ENCODE measurements at places on chromosomes 3 and 15.
A peak's percentile ranks its signal among the peaks of the same experiment; 100 is the strongest.

DNA sequence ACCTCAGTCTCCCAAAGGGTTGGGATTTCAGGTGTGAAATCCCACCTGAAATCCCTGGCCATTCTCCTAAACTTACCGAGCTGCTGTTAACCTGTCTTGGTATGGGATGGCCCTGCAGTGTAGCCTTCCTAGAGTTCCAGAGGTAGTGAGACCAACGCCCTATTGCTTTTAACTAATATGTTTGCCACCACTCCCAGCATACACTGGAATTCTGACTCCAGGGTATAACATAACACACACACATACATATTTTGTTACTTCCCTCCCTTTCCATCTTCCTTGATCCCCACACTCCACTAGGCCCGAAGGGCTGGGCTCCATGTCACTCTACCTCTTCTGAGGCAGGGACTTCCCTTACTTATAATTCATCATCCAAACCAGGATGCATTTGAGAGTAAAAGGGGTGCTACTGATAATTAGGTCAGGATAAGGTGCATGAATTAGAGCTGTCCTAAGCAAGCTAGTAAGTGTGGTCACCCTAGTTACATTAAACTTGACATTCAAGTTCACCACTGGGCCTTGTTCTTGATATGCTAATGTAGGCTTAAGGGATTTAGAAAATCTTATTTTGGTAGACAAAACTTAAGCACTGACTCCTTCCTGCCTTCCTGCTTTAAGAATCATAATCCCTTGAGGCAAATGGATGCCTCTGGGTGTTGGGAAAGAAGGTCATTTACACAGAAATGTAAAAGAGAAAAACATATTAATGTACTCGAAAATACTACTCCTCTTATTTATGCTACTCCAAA, 317.6 kb downstream of the MAGI1 start:
- DNase-seq, result no peak

- no peak for DNase-seq
These were observed 114.6 kb upstream of the GALNT15 start for GRCh38 chr3:16059711-16060357.

DNA sequence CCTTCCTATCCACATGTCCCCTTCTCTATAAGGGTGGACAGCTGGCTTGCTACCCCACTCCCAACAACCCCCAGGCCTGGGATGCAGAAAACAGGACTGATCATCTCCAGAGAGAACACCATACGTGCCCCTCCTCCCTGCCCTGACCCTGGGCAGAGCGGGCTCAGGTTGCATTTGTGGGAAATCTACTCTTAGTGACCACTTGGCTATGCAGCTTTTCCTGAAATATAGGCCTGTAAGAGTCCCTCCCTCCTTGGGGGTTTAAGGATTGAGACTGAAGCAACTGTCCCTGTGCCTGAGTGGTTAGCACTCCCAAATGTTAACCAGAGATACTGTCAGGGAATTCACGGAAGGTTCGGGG, 11.7 kb downstream of the SH2D7 start:
- no peak for DNase-seq

DNA sequence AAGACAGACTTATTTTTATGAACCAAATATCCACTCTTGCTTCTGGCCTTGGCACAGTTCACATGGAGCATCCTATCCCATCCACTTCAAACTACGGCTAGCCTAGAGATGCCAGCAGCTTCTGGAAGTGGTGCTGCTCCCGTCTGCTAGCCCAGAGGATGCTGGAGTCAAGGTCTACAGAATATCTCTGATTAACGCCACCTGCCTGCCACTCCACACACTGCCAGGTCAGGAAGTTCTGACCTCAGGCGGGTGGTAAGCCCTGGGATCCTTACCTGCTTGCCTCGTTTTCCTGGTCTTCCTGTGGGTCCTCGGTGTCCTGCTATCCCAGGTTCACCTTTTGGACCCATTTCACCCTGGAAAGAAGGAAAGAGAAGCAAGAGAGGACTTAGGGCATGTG, 42.9 kb downstream of the EAF1 start:
- no peak for DNase-seq

DNA sequence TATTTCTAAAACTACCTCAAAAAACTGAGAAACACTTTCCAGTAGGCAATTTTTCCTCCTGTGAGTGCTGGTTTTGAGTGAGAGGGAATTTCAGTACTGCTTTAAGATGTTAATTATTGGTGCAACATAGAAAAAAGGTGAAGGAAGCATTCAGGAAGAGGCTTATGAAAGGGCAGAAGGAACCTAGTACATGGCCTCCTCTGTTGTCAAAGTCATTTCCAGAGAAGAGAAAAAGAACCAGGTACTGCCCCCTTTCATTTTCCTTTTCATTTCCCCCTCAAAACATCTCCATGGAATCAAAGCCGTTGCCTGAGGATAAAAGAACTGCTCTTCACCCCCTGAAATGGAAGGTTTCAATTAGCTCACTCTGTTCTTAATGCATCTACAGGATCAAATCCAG, 19.8 kb downstream of the RARRES1 start:
- no peak for DNase-seq

DNA sequence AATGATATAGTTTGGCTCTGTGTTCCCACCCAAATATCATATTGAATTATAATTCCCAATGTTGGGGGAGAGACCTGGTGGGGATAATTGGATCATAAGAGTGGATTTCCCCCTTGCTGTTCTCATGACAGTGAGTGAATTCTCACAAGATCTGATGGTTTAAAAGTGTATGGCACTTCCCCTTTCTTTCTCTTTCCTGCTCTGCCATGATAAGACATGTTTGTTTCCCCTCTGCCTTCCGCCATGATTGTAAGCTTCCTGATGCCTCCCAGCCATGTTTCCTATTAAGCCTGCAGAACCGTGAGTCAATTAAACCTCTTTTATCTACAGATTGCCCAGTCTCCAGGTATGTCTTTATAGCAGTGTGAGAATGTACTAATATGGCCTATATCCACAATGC, 126.7 kb upstream of the GMNC start:
- DNase-seq, result no peak

DNA sequence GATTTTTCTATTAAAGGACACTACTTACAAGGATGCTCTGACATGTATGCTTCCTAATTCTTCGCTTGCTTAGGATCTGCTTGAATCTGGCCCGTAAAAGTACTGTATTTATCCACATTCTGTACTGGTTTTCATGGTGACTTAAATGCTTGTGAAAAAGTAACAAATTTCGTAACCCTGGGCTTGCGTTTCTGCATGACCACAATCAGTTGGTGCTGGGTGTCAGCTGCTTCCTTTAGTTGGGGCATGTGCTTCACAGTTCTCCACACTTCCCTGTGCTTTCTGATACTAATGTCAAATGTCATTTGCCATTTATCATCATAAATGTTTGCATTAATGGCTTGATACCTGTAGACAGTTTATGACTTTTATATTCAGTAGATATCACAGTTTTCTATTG, 218.4 kb upstream of the MLF1 start:
- no peak for DNase-seq

DNA sequence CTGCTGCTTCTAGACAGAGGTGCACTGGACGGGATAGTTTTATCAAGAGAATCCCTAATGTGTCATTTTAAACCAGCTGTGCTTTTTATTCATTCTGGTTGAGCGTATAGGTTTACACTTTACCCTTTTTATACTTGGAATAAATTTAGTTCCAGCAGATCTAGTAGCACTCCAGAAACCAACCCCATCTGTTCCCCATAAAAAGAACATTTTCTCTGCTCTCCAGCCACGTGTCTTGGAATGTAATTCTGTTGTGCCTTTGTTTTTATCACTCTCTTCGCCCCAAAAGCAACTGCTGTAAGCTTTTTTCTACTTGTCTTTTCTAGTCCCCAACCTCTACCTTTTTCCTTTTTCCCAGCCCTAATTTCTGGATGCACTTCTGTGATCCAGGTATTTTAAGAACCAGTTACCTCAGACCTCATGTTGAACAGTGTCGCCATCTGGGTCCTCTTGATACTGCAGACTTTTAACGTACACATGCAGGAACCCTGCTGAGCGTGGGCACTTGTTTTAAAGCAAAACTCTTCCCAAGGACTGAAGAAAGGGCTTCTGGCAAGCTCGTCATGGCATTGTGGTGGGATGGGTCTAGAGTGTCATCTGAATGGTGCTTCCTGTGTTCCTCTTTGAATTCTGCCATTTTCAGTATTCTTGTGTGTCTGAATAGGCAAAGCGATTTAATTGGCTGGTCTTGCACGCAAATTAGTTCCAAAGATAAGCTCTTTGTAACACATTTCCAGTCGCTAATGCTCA, 5.7 kb upstream of the EXOG start:
- DNase-seq, result no peak

DNA sequence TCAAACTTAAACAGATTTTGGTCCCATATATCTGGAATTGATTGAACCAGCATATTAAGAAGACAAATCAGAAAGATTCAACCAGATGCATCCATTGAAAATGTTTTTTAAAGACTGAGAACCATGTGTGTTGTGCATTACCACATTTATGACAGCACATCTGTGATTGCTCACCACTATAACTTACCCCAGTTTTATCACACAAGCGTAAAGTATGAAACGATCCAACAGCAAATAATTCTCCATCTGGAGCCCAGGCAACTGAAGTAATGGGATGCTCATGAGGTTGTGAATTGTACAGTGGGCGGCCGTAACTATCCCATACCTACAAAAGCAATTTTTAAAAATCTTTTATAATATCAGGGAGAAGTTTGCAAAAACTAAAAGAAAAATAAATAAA, 43.2 kb downstream of the IFT80 start:
- DNase-seq, result peak; percentile 3

- DNase-seq, result no peak
These were observed 61.5 kb downstream of the IQSEC1 start for GRCh38 chr3:13011573-13012220.

- DNase-seq, result no peak
These were observed 403.0 kb upstream of the ONECUT1 start for GRCh38 chr15:53193149-53193548.

GRCh38 chr3:61771976-61772375, 210.6 kb downstream of the PTPRG start:
- no peak for DNase-seq

- no peak for DNase-seq
These were observed 29.0 kb upstream of the TIMP4 start for GRCh38 chr3:12187448-12188327.

- no peak for DNase-seq
These were observed 196.4 kb downstream of the UACA start for GRCh38 chr15:70566989-70567388.

GRCh38 chr3:178195824-178196223, 340.4 kb upstream of the KCNMB2 start:
- DNase-seq, result no peak

DNA sequence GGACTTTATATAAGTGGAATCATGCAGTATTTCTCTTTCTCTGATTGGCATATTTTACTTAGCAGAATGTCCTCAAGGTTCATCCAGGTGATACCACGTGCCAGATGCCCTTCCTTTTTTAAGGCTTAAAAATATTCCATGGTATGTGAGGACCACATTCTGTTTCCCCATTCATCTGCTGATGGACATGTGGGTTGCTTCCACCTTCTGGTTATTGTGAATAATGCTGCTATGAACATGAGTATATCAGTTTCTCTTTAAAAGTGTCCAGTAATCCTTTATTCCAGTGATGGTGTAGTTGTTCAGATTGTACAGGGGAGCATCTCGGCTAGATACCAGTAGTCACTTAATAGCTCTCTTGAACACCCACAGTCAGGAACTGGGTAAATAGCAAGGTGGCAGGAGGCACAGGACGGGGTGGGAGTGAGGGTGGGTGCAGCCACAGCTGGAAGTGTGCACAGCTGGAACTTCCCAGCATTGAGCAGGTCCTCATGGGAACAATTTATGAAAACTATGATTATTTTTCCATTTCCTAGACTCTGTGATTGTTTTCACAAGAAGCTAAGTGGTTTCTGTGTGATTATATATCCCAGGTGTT, 50.3 kb upstream of the ATG7 start:
- no peak for DNase-seq

- no peak for DNase-seq
These were observed 514 bp downstream of the PLS1 start for GRCh38 chr3:142596726-142597088.

DNA sequence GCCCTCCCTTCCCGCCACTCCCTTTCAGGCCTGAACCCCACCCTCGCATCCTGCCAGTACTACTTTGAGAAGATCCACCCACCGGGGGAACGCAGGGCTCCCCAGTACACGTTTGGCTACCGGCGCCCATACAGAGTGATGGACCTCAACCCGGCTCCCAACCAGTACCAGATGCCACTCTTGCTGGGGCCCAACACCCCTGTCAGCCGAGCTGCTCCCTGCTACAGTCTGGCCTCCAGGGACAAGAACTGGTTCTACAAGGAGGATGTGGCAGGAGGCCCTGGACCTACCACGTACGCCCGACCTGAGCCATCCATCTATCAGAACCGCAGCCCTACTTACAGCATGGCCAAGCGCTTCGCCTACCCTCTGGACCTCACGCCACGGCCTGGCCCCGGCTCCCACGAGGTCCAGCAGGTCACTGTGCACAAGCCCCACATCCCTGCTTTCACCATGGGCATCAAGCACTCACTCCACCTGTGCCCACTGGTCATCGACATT, 14.4 kb upstream of the CSPG4 start:
- no peak for DNase-seq

- no peak for DNase-seq
These were observed 64.2 kb upstream of the MME start for GRCh38 chr3:155015776-155016436.

GRCh38 chr15:95916568-95916967, 413.9 kb upstream of the NR2F2 start:
- no peak for DNase-seq

DNA sequence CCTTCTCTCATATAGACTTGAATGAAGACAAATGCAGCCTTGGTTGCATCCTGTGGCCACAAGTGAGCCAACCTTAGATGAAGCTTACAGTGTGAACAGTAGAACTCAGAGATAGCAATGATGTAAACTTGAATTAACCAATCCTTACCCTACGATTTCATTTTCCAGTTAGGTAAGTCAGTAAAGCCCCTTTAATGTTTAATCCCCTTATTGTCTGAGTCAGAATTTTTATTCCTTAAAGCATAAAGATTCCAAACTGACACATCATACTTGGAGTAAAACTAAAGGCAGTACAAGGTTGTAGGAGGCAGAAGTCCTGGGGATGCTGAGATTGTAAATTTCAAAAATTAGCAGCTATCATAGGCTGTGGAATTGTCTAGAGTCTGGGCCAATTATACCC, 507.8 kb upstream of the DPH6 start:
- no peak for DNase-seq

DNA sequence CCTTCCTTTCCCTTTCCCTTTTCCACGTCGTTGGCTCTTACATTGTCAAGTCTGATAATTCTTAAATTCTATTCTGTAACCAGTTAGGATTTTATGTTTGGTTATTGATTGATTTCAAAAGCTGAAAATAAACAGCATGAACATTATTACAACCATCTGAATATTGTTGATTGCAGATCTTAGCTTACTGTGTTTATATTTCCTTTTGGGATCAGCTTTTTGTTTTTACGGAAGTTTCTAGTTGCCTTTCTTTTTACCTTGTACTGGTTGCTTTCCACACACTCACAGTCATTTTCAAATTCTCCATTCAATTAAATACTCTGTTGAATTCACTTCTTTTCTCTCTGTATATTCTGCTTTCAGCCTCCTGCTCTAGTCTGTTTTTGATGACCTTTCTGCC, 16.6 kb downstream of the ZNF35 start:
- DNase-seq, result no peak

- DNase-seq, result no peak
These were observed 202.6 kb downstream of the TIGIT start for GRCh38 chr3:114496466-114496865.

GRCh38 chr3:27105904-27106303, 263.3 kb downstream of the NEK10 start:
- no peak for DNase-seq
